ENCODE measurements at places on chromosomes 5 and 9.

DNA sequence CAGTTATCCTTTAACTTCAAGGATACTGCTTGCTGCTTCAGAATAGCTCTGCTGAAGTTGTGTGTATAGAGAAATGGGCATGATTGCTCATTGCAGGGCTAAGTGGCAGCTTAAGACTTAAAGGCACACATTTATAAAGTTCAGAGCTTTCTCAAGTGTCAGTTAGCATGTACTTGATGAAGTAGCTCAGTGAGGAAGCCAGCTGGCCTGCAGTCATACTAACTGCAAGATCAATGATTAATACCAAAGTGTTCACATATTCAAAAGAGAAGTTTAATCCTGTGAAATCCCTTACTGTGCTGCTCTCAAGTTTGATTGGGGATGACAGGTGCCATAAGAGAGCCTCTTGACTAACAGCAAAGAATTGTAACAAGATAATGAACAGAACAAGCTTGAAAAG lies 483.4 kb upstream of the NUDT12 start:
- DNase-seq: no peak

- DNase-seq: no peak
These were observed 59.6 kb downstream of the BARX1 start for GRCh38 chr9:93895535-93895934.

DNA sequence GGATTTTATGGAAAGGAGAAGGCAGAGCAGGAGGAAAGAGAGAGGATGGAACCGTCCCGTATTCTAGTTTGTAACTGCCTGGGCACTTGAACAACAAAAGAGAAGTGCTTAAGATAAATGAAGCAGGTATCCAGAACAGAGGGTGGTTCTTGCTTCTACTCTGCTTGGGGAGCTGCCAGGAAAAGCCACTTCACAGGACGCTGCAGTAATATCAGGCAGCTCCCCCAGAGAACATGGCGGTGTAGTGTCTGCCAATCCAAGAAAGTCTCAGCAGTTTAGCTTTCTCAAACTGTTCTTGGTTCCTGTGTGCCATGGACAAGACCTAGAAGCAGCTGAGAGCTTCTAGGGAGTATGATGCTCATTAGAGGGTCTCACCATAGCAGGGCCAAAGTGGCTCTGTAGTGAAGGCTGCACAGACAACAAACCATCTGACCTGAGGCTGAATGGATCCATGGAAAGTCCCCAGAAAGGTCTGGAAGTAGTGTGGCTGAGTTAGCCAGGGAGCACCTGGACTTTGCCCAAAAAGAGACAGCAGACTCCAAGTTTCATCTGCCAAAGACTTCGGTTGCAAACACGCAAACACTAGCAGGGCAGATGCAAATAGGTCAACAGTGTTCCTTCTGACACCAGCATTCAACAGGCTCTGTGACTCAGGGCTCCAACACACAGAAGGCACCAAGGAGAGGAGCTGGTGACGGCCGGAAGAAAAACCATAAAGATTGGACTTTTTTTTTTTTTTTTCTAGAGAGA lies 72.2 kb upstream of the TNFSF8 start:
- DNase-seq: no peak

DNA sequence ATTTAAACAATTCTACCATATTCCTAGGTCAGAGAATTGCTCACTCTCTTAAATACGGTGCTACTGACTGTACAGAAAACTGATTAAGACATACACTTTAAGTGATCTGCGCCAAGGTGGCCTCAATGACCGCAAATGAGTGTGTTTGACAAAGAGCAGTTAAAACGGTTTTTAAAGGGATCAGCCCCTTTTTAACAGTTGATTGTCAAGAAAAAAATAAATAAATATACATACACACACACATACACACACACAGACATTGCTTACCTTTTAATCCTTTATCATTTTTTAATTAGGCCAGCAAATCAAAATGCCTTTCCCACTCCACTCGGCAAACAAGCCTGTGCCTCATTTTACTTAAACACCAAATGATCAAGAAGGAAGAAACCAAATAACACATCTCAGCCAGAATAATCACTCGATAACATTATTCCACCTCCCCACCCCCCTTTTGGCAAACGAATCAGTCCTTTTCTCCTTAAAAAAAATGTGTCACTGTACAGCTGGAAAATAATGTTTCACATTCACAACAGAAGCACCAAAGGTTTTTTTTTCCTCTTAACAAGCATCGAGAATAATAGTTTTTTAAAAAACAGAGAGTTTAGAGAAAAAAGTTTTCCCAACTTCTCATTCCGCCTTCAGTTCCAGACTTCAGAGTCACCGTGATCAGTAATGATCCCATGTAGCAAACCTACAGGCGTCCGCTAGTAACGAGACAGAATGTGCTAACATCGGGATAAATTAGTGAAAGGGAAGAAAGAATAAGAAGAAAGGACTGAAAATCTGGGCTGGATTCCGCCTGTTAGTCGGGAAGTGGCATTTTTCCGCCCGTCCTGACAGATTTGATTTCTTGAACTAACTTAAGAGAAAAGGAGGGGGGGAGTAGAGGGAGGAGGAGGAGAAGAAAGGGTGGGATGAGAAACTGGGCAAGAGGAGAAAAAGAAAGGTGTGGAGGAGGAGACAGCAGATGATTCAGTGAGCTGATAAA lies at the start of gene ZNF608:
TSS of gene ZNF608 (minus strand) at position 712 of the 988 bp plus-strand sequence. CDS start 1,650 bp downstream, outside the sequence.
- DNase-seq: peak; percentile 64

GRCh38 chr9:135326141-135326540 lies 153.4 kb upstream of the PPP1R26 start:
- no peak for DNase-seq

GRCh38 chr9:13479096-13479495 lies 199.6 kb upstream of the MPDZ start:
- DNase-seq: peak; percentile 31

GRCh38 chr5:143064218-143064641 lies 294.1 kb downstream of the ARHGAP26 start:
- no peak for DNase-seq

DNA sequence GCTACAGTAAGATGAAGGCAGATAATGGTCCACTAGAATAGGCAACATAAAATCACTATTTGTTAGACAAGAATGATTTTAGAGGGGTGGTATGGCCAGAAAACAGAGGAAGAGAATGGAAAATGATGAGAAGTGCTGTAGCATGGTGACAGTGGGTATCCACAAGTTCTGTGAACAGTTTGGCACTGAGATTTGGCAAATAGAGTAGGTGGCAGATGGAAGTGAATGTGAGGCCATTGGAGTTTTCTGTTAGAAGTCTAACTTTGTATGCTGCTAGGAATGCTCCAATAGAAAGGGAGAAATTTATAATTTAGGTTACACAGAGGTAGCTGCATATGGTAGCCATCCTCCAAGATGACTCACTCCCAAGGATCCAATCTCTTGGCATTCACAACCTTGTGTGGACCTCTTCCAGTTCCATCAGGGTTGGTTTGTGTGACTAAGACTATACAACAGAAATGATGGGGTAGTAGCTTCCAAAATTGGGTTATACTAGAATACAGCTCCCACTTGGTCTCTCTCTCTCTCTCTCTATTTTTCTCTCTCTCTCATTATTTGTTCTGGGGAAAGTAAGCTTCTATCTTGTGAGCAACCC lies 646.9 kb upstream of the ZNF608 start:
- DNase-seq: no peak

DNA sequence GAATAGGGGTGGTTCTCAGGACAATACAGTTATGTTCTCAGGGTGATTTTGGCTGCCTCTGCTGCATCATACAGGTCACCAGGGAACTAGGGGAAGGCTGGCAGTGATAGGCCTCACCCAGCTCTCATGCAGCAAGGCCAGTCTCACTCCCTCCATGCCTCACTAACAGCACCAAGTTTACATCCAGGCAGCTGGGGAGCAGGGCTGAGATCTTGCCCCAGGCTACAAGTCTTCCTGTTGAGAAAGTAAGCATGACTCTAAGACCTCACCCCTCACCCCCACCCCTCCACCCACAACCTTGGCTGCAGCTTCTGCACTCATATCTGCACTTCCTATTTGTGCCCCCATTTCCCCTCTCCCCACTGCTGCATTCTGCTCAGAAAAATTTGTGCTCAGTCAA lies 481.2 kb downstream of the ACTL7B start:
- no peak for DNase-seq

GRCh38 chr5:117455236-117456233 lies 880.9 kb upstream of the SEMA6A start:
- no peak for DNase-seq

DNA sequence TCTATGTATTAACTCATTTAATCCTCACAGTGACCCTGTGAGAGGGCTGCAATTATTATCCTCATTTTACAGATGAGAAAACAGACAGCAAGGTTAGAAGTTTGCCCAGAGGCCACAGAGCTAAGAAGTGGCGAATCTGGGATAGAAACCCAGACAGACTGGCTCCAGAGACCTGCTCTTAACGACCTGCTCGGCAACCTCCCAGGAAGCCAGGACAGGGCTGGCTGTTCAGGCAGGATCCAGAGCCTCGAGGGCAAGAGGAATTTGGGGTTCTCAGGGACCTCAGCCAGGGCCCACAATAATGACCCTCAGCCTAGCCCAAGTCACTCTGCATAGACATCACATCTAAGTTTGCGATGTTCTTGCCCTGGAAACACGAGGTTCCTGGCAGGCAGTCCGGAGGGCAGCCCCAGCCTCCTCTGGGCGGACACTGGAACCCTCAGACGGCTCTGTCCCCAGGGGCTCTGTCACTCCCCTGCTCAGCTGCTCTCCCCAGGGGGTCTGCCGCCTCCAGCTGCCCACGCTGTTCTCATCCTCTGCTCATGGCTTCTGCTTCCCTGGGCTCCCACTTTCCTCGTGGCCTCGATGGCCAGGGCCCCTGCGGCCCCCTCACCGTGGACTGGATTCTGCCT lies 138.5 kb upstream of the ERCC6L2 start:
- no peak for DNase-seq

- DNase-seq: no peak
These were observed 129.6 kb downstream of the BARX1 start for GRCh38 chr9:93825348-93826115.

- DNase-seq: no peak
These were observed 102.3 kb upstream of the CPEB4 start for GRCh38 chr5:173785866-173786265.

DNA sequence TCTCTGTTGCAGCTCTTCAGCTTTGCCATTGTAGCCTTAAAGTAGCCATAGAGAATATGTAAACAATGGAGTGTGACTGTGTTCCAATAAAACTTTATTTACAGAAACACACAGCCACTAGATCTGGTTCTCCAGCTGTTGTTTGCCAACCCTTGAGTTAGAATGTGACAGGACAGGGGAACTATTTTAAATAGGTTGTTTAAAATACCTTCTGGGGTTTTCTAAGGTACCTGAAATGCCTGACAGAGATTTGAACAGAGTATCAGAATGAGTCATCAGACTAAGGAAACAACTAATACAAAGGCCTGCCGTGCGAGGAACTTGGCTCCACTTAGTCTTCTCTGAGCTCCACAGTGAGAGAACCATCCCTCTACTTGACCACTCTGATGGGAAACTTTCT lies 85.4 kb downstream of the HSD17B4 start:
- no peak for DNase-seq

- DNase-seq: no peak
These were observed 70.0 kb downstream of the LMNB1 start for GRCh38 chr5:126846744-126847455.

DNA sequence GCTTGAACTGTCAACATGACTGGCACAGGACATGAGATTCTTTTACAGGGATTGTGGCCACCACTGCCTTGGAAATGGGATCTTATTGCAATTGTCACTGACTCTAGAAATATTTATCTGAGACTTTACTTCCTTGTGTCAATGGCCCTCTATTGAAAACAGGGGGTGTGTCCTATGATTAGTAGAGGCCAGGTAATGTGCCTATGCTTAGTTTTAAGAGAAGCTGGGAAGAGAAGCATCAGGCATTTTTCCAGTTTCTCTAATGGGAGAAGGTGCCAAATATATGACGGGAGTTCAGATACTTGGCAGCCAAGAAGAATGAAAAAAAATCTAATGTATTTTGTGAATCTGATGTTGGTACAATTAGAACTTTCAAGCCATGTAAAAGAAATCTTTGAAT lies 73.9 kb upstream of the VCAN start:
- no peak for DNase-seq

GRCh38 chr5:37565062-37565670 lies 186.0 kb downstream of the WDR70 start:
- DNase-seq: no peak

GRCh38 chr9:31730398-31730797 lies 654.0 kb upstream of the ACO1 start:
- no peak for DNase-seq

DNA sequence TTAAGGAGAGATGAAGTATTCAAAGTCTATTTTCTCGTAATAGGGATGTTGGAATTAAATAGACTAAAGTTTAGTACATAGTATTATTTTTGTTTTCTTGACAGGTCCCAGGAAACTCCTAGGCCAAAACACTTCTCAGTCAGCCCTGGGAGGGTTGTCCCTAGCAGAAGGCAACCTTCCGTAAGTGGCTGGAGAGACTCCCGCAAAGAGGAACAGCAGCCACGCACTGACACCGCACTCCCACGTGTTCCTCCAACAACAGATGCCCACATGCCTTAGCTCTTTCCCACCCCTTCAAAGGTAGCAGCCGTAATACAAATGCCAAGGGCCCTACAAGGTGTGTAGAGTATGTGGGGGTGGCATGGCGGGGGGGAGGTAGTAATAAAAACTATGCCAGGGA lies 28.4 kb downstream of the PCDHGC5 start:
- DNase-seq: no peak

- DNase-seq: peak; percentile 20
These were observed 527.8 kb downstream of the KCTD16 start for GRCh38 chr5:144698484-144698883.

DNA sequence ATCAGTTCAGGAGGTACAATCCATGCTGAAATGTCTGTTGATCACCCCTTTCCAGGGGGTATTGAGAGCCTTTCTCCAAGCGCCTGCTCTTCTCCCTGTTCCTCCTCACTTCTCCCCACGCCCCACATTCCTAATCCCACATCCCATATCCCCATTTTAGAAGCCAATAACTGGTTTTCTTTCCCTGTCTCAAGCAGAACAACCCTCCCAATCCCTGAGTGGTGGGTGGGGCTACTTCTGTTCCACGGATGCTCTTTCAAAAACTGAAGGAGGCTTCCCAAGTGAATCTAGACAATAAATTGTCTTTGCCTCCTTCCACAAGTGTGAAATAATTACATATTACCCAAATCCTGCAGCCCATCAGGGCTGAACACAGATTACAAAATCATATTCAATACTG lies 77.0 kb upstream of the SEMA6A start:
- no peak for DNase-seq
